NCI-H510A (cell line): ENCODE measurements at places on chromosomes 12 and 14.
A peak's percentile ranks its signal among the peaks of the same experiment; 100 is the strongest.

DNA sequence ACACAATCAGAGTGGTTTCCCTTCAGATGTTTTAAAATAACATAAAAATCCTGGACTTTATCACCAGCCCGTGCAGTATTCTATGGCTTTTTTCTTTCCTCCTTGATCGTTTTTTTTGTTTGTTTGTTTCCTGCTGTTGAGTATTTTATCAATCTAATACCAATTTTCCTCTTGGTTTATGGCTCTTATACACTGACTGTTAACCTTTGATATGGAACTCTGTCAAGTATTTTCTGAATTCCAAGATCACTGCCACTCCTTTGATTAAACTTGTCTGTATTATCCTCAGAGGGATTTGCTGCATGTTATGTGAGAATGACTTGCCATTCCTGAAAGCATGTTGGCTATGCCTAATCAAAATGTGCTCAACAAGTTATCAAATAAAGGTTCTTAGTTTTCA lies 88.4 kb downstream of the PELI2 start:
- DNase-seq, result no peak

DNA sequence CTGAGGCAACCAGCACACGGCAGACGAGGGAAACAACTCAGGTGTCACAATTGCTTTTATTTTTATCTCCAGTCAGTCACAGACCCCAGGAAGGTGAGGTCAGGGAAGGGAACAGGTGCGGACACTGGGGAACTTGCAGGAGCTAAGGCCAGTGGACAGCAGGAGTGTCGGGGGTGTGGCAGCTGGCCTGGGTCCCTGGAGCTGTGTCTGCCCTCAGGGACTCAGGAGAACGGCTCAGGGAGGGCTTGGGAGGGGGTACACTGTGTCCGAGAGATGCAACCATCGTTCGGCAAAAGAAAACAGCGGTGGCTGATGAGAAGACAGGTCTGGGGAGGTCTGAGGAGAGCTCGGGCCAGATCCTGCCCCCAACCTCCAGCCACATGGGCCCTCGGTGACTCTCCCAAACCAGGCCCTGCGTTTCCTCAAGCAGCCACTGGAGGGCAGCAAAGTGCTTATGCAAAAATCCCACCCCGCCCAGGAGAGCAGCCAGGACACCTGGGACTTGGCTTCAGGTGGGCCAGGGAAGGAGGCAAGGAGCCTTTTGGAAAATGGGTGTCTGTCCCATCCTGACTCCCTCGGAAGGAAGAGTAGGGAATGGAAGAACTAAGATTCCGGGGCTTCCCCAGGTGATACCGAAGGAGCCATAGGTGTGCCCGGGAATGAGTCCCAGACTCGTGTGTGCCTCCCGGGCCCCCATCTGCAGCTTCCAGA lies 24.1 kb upstream of the BCDIN3D start:
- DNase-seq, result no peak

- no peak for DNase-seq
These were observed 232.4 kb upstream of the SFSWAP start for GRCh38 chr12:131478468-131478867.

DNA sequence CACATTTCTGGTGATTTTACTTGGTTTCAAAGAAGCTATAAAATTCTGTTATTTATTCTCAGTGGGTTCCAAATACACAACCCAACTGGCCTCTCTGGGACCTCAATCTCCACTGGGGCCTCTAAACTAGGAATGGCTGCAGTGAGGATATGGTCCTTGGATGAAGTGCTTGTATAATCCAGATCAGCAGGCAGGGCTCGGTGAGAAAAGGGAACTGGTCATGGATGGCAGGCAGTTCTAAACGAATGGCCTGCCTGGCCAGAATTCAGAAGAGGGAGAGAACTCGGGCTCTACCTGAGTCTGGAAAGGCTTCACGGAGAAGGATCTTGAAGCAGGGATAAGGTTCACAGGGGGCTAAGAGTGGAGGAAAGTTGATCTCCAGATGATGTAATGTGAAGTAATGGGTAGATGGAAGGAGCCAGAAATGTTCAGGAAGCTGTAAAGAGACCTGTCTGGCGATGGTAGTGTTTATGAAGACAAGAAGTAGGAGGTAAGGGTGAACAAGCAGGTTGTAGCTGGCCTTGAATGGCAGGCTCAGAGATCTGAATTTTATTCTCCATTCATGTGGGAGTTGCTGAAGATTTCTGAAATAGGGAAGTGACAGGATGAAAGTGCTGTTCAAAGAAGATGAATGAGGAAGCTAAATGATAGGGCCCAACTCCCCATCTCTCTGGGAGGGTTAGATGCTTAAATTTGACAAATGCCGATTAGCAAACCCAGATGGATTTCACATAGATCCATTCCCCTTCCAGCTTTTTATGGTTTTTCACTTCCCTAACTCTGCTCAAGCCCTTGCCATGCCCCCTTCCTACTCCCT lies 31.5 kb upstream of the ANO6 start:
- DNase-seq, result no peak

- DNase-seq, result peak; percentile 39
These were observed 507 bp upstream of the FKBP4 start for GRCh38 chr12:2794191-2794735.

DNA sequence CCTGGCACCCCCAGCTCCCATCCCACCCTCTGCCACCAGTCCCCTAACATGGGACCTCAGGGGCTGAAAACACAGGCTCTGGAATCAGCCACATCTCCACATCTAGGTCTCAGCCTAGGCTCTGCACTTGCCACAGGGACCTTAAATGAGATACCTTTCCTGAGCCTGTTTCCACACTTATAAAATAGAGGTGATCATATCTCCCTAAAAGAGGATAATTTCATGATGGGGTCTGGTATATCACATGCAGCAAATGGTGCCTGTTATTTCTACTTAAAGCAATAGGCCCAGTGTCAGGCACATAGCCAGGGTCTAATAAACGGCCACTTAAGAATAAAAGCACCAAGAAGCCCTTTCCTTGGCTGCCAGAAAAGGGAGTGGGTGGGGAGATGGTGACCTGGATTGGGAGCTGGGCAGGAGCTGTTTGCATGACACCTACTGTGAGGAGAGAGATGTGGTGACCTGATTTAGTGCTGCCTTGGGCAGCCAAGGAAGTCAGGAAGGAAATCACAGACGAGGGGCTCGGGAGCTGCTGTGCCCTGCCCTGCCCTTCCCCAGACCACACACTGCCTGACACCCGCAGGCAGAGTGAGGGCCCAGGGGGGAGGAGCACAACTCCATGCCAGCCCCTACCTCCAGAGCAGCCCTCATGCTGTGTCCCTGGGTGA lies 71.2 kb downstream of the IRF2BPL start:
- DNase-seq, result no peak

DNA sequence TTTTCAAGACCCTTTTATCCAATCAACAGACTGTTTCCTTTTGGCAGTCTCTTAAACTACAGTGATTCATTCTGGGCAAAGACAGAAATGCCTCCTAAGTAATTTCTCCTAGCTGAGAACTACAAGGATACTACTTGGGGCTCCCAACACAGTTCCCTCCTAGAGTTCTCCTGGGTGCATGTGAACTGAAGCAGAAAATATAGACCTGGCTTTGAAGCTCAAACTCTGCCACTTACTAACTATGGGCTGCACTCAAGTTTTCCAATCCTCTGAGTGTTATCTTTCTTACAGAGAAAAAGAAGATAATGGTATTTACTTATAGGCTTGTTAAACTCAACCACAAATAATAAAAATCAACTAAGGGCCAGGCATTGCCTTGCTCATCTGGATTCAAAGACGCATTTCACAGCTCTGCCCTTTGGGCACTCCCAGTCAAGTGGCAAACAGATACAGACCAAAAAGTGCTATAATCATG lies 97.6 kb downstream of the EFCAB11 start:
- no peak for DNase-seq

DNA sequence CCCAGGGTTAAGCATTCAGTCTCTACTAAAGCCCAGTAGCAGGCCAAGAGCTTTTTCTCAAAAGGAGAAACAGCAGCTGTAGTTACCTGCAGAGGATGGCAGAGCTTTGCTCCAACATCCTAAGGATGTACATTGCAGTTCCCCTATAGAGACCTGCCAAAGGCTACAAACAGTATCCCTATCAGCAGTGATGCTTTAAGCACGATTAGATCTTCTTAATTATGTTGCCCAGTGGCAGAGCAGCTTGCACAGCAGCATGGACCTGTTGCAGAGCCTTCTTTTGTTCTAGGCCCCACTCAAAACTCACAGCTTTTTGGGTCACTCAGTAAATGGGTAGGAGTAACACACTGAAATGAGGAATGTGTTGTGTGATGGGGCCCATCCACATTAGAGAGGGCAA lies 46.4 kb upstream of the CRY1 start:
- no peak for DNase-seq

GRCh38 chr14:69413483-69413882 lies 15.0 kb downstream of the SLC39A9 start:
- no peak for DNase-seq

DNA sequence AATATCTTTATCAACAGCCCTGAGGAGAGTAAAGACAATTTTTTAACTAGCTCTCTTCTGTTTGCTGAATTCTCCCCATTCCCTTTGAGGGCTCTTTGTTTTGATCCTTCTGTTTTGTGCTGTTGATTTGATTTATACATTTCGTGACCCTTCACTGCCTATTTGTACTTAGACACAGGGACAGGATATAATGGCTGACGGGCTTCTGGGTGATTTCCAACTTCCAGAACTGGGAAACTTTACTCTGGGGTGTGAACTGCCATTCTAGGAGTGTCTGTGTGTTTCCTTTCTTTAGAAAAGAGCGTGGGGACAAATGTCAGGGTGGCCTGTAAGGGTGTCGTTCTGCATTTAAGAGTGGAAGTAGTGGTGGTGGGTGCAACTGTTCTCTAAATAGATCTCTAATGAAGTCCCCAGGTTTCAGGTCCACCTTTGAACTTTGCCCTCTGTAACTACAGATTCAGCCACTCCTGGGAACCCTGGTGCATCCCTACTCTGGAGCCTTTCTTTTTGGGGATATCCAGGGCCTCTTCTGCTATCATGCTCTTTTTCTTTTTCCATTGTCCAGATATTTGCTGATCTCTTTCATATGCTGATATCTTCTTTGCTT lies 22.3 kb upstream of the SSPN start:
- DNase-seq, result no peak

GRCh38 chr12:6469609-6470374 lies 685 bp downstream of the VAMP1 start:
- DNase-seq, result no peak

GRCh38 chr12:24463375-24463774 lies 485.5 kb downstream of the BCAT1 start:
- no peak for DNase-seq

GRCh38 chr12:52198454-52199215 lies 6.8 kb upstream of the KRT80 start:
- DNase-seq, result no peak

GRCh38 chr14:85447883-85448282 lies 82.1 kb upstream of the FLRT2 start:
- no peak for DNase-seq

DNA sequence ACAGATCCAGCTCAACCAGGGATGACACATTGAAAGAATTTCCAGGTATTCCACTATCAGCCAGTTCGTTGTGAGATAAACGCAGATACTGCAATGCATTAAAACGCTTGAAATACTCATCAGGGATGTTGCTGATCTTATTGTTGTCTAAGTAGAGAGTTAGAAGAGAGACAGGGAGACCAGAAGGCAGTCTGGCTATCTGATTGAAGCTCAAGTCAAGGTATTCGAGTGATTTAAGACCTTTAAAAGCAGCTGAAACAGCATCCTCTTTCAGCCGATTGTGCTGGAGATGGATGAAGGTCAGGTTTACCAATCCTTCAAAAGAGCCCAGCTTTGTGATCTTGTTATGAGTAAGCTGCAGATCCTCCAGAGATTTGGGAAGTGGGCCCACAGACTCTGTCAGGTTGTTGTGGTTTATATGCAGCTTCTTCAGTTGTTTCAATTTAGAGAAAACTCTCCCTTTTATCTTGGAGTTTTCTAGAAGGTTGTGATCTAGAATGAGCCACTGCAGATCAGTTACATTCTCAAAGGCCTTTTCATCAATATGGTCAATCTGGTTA lies 3.0 kb downstream of the LUM start:
- no peak for DNase-seq

- DNase-seq, result no peak
These were observed 14.9 kb upstream of the FKBP11 start for GRCh38 chr12:48940181-48940580.

DNA sequence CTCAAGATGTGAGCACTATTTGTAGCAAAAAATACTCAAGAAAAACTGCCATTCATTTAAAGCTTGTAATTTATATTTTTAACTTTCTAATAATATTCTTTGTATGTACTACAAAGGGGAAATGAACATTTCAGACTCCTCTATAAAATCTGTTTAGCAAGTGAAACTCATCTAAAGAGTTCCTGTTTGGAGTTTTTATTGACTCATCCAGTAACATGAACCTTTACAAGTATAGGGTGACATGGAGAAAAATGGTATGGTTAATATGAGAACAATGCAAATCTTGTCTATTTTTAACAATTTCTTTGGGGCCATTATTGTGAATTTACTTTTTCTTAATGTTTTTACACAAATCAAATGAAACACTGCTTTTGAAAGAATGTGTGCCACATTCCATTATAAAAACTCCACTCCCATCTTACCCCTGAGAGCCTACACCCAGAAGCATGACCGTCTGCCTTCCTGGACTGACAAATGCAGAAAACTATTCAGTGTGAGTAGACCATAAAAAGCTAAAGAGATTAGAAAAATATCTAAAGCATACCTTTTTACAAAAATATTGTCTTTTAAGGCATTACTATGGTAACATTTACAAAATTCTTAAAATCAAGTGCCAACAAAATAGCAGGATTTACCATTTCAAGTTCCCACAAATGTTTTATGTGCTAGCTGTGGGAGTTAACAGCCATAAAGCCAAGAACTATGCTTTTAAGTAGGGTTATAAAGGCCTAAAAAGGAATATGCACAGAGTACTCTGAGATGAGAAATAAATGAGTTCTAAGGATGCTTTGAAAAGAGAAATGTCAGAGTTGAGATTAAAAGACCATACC lies 144.0 kb downstream of the ADAMTS20 start:
- no peak for DNase-seq

GRCh38 chr14:71497645-71498086 lies 434.6 kb upstream of the RGS6 start:
- DNase-seq, result no peak

DNA sequence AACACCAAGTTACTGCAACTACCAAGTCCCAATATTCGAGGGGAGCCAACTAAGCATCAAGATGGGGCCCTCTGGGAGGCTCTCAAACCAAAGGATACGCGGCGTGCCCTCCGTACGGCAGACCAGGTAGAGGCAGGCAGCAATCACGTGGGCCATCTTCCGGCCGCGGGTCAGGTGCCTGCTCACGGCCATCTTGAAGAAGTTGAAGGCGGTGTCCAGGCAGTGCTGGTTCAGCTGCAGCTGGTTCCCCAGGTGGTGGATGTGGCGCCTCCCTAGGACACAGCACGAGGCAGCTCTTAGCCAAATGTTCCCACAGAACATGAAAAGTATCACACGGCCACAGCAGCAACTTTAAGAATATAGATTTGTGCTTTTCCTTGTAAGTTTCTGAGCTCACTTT lies 24.3 kb downstream of the BTBD6 start:
- peak; percentile 71 for DNase-seq

DNA sequence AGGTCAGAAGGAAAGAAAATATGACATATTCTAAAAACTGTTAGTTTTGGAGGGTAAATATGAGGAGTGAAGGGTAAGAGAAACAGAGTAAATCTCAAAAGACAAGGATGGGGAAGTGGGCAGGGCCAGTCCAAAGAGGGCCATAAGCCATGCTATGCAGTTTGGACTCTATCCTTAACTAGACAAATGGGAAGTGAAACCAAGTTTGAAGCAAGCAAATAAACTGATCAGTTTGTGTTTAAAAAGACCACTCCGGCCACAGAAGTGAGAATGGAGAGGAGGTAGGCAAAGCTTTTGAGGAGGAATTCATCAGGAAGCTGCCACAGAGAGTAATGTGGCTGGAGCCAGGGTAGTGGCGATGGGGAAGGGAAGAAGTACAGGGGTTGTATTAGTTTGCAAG lies 37.5 kb upstream of the DAAM1 start:
- no peak for DNase-seq

GRCh38 chr12:95942101-95942523 lies 302 bp downstream of the CCDC38 start:
- DNase-seq, result no peak
